Astrocyte of the spinal cord (primary cell): ENCODE measurements at places on chromosomes 1 and 21.

- DNase-seq = no peak
Observed at GRCh38 chr1:22038036-22038435, 14.5 kb upstream of the CDC42 start.

- no peak for DNase-seq
Observed at GRCh38 chr1:175127565-175127964, 59.9 kb downstream of the TNN start.

GRCh38 chr1:94773296-94773809, 46.8 kb upstream of the SLC44A3 start:
- no peak for DNase-seq

- DNase-seq = no peak
Observed at GRCh38 chr1:31891280-31891679, 46.9 kb downstream of the PTP4A2 start.
